ENCODE measurements at places on chromosomes 1 and 21.

GRCh38 chr1:164188497-164188896 lies 370.5 kb upstream of the PBX1 start:
- no peak for DNase-seq

DNA sequence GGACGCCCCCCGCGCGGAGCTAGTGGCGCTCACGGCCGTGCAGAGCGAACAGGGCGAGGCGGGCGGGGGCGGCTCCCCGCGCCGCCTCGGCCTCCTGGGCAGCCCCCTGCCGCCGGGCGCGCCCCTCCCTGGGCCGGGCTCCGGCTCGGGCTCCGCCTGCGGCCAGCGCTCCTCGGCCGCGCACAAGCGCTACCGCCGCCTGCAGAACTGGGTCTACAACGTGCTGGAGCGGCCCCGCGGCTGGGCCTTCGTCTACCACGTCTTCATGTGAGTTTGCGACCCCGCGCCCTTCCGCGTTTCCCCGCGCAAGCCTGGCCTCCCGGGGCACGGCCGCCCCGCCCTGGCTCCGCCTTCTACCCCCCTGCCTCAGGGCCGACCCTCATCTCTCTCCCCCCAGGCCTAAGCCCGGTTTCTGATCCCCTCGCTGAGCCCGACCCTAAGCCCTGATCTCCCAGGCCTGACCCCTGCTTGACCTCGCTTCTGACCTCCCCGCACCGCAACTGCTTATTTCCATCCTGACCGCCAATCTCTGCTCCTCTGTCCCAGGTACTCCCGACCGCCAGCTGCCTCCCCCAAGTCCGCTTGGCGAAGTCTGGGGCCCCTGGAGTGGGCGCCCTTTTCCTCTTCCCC lies 669 bp downstream of the KCNQ4 start:
- DNase-seq = no peak

GRCh38 chr1:44806704-44807363 lies at the start of gene DYNLT4:
TSS of gene DYNLT4 (minus strand) at chr1:44807351. CDS start at chr1:44806668, 683 bp downstream.
- DNase-seq = no peak

DNA sequence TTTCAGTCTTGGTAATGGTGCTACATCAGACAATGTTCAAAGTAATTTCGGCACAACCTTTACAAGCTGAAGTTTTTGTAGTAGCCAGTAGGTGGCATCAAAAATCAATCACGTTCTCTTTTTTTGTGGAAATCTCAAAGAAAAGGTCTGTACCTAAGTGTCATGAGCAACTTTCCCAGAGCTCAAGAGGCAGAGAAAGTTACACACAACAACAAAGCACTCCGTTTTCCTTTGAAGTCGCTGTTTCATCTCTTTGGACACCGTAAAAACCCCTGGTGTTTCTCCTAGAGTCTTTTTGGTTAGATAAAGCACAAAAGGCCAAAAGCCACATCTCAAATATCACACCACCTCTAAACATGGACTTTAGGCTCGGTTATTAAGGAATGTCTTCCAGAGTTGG lies 131.6 kb downstream of the LHX8 start:
- peak; percentile 9 for DNase-seq

DNA sequence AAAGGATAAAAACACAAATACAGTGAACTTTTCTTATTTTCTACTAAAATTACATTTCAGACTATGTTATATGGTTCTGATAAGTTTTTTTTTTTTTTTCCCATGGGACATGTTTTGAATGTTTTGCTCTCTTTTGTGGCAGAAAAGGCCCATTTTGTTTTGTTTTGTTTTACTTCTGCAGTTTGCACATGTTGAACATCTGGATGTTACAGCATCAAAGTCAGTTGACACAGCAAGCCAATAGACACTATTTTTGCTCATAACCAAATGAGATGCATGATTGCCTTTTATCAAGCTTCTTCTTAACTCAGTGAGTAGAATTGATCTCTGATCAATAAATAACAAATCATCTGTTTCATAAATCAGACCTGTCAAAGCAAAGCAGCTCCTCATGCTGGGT lies 904.2 kb downstream of the ADGRL2 start:
- no peak for DNase-seq
